ENCODE measurements at places on chromosomes 13 and 19. TPM values are rescaled to one million over a fixed set of nuclear protein-coding genes. Genes with fewer than 3 reads are reported as not detected.

- no peak for DNase-seq
Measured at GRCh38 chr19:47209319-47210179, 21.4 kb downstream of the BBC3 start.

DNA sequence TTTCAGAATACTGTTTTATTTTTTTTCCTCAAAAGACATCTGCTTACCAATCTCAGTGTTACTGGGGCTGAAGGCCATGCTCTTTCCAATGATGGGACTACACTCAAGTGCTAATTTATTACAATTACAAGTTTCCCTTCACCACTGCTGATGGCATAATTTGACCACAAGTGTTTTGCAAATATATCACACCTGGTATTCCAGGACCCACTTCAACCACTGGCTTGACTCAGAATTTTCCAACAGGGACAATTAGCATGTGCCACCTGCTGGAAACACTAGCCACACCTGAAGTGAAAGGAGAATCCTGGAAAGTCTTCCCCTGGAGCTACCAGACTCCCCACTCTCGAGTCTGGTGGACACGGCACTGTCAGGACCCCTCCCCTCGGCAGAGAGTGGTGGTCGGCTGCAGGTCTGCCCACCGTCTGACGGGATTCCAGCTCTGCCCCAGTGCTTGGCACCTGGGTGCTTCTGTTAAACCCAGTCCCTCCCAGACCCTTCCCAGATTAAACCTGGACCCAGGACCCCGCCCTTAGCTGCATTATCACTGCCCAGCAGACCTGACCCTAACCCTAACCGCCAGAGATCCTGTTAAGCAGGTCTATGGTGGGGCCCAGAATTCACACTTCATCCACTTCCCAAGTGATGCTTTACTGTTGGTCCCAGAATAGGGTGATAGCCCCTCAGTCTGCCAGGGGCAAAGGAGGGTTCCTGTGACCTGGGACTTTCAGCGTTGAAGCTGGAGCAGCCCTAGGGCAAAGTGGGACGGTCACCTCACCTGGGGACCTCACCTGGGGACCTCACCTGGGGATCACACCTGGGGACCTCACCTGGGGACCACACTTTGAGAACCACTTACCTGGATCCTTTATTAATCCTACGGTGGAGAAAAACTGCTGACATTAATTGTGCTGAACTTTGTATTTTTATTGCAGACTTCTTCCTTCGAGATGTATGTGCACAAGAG is 17.6 kb upstream of the RASA3 start:
- no peak for DNase-seq

DNA sequence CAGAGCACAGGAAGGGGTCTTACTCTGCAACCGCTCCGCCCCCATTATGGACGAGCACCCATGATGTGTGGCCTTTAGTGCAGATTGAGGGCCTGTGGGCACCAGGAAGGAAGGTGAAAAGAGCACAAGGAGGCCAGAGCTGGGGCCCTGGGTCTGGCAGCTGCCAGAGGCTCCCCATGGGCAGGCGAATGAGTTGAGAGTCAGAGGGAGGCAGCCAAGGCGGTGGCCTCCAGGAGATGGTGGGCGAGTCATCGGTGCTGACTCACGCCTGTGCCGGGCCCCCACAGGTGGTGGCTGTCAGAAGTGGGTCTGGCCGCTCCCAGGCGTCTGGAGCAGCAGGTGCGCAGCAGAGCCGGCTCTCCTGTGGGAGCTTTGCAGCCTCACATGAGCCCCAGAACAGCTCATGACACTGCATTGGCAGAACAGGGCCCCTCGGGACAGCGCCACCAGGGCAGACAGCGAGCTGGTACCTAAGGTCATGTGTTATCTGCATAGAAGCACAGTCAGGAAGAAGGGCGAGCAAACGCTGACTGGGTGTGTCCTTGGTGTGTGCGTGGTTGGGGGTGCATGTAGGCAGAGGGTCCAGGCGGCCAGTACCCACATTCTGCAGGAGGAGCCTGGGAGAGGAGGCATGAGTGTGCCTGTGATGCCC is 68.8 kb downstream of the CHST8 start:
- no peak for DNase-seq

- DNase-seq, result no peak
Measured at GRCh38 chr13:99294958-99295357, 12.2 kb downstream of the GPR183 start.

GRCh38 chr19:32464279-32464678 is 58.7 kb downstream of the DPY19L3 start:
- no peak for DNase-seq

The FTL gene
- polyA plus RNA-seq, result 1,221 TPM

The KIR2DL1 gene
- polyA plus RNA-seq, result not detected

All from left lung (tissue), 14 donors.